ENCODE measurements at places on chromosomes 7 and 10.

- no peak for DNase-seq
- no peak overlapping the region for H3K27ac ChIP-seq
- H3K36me3 ChIP-seq: no peaks in the 10 kb centered on the region
- no peak overlapping the region for H3K4me3 ChIP-seq
- H3K27me3 ChIP-seq: no peaks in the 10 kb centered on the region
- no peaks in the 10 kb centered on the region for H3K4me1 ChIP-seq
These were observed 111.2 kb upstream of the KLF6 start for GRCh38 chr10:3896161-3896560.

GRCh38 chr10:72563327-72563932 lies 62.4 kb downstream of the MICU1 start:
- DNase-seq: no peak
- H3K4me3 ChIP-seq: no peak overlapping the region
- peak overlapping the region; percentile 57 for H3K27ac ChIP-seq
- peaks cover 6% of the 10 kb centered on the region for H3K36me3 ChIP-seq
- H3K27me3 ChIP-seq: no peaks in the 10 kb centered on the region

DNA sequence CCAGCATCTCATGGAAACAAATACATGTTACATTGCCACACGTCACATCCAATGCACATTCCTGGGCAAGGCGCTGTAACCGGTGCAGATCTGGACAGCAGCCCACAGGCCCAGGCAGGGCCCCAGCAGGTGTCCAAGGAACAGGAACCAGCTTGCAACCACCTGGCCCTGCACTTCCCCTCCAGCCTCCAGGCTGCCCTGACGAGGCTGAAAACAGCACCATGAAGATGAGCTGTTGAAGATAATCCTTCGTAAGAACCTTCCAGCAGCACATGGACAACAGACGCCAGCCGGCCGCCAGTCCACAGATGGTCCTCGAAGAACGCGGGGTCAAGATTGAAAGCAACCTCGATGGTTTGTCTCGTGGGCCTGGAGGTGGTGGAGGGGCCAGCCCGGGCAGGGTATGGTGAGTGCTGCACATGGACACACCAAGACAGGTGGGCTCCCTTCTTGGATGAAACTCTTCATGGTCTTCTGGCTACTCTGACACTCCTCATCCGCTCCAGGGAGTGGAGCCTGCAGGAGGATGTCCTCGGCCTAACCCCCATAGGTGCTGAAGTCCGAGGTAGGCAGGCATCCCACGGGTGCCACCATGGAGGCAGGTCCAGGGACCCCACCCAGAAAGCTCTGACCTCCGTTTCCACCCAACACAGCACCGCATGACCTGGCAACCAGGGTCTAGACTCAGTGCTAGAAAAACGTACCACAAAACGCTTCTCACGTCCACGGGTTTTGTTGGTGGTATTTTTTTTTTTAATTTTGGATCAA lies 22.9 kb downstream of the PDGFA start:
- H3K27ac ChIP-seq: no peak overlapping the region
- H3K4me3 ChIP-seq: no peak overlapping the region
- no peaks in the 10 kb centered on the region for H3K4me1 ChIP-seq

DNA sequence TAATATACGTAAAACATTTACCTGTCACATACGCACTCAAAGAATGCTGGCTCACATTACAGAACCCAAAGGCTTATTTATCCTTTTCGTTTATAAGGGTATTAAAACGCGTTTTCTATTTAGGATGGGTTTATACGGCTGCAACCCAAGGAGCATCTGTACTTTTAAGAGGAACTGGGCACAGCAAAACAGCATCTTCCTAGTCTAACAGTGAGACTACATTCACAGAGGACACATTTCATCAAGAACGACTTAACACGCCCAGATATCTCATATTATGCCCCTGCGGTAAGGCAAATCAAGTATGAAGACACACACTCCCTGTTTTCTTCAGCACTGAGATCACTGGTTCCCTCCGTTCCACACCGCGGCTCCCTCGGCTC lies 533 bp upstream of the DMTF1 start:
- peaks cover 35% of the 10 kb centered on the region for H3K4me1 ChIP-seq
- H3K4me3 ChIP-seq: peak overlapping the region; percentile 71
- H3K36me3 ChIP-seq: no peaks in the 10 kb centered on the region
- no peaks in the 10 kb centered on the region for H3K27me3 ChIP-seq

- no peak overlapping the region for H3K27ac ChIP-seq
- no peaks in the 10 kb centered on the region for H3K27me3 ChIP-seq
- DNase-seq: no peak
- no peaks in the 10 kb centered on the region for H3K36me3 ChIP-seq
- H3K4me1 ChIP-seq: no peaks in the 10 kb centered on the region
- no peak overlapping the region for H3K4me3 ChIP-seq
These were observed 484.8 kb upstream of the DPP6 start for GRCh38 chr7:153567426-153567825.

DNA sequence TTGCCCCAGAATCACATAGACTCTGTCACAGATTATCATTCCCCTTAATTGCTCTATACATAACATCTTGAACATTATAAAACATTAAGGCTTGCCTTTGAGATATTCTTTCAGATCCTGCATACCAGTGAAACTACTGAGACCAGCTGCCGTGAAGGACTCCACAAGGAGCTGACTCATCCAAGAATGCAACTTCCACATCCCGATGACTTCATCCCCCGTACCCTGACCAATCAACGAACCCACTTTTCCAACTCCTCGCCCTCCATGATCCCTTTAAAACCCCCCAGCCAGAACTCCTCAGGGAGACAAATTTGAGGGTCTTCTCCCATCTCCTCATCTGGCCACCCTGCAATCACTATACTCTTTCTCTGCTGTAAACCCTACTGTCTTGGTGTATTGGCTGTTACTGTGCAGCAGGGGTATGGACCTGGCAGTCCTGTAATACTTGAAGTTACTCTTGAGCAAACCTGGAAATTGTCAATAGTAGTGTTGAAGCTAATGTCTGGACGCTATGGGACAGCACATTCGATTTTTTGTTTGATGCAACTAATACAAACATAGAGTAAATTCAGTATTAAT lies 49.8 kb downstream of the HTR5A start:
- no peak overlapping the region for H3K4me3 ChIP-seq
- no peaks in the 10 kb centered on the region for H3K27me3 ChIP-seq
- H3K36me3 ChIP-seq: no peaks in the 10 kb centered on the region
- H3K4me1 ChIP-seq: no peaks in the 10 kb centered on the region
- DNase-seq: no peak
- H3K27ac ChIP-seq: no peak overlapping the region

GRCh38 chr7:77426521-77427051 lies 10.4 kb upstream of the GSAP start:
- peak overlapping the region; percentile 15 for H3K4me3 ChIP-seq
- H3K27ac ChIP-seq: peak overlapping the region; percentile 74
- DNase-seq: no peak
- H3K27me3 ChIP-seq: no peaks in the 10 kb centered on the region

- no peaks in the 10 kb centered on the region for H3K36me3 ChIP-seq
- DNase-seq: no peak
- H3K4me1 ChIP-seq: no peaks in the 10 kb centered on the region
- no peak overlapping the region for H3K27ac ChIP-seq
- no peak overlapping the region for H3K4me3 ChIP-seq
These were observed 124.2 kb downstream of the ATE1 start for GRCh38 chr10:121803611-121804010.

DNA sequence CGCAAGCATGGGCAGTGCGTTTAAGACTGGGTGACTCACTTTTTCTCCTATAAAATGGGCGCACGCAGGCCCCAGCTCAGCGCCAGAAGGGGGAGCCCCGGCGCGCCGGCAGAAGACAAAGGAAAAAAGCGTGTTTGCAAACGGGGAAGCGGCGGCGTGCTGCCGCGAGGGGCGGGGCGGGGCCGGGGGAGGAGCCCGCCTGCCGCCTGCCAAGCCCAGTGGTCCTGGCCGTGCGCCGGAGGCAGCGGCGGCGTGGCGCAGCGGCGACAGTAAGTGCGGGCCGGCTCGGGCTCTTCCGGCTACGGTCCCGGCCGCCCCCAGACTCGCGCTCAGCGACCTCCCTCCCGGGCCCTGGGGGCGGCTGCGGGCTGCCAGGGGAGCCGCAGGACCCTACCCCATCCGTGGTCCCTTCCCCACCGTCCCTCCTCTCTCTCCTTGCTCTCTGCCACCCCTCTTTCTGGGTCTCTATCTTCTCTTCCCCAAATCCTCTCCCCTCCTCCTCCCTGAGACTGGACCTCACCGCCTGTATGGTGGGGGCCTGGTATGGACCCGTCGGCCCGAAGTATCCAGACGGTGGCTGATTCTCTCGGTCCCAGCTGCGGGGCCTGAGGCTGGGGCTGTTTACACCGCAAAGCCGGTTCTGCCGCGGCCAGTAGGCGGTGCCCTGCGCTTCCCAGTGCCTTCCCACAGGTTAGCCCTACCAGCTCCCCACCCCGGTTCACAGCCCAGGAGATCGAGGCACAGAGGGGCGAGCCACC lies at the start of gene SLC29A3:
TSS of gene SLC29A3 (plus strand) at position 218 of the 758 bp plus-strand sequence. CDS start at position 269, 51 bp downstream.
- DNase-seq: peak; percentile 96
- peaks cover 14% of the 10 kb centered on the region for H3K36me3 ChIP-seq
- H3K27ac ChIP-seq: peak within 1 kb of the TSS; percentile 85
- no peaks in the 10 kb centered on the region for H3K27me3 ChIP-seq
- H3K4me1 ChIP-seq: peaks cover 18% of the 10 kb centered on the region

- H3K27me3 ChIP-seq: no peaks in the 10 kb centered on the region
- no peak for DNase-seq
- no peaks in the 10 kb centered on the region for H3K36me3 ChIP-seq
- no peaks in the 10 kb centered on the region for H3K4me1 ChIP-seq
- no peak overlapping the region for H3K4me3 ChIP-seq
- no peak overlapping the region for H3K27ac ChIP-seq
These were observed 8.3 kb upstream of the OCM start for GRCh38 chr7:5872326-5872725.

DNA sequence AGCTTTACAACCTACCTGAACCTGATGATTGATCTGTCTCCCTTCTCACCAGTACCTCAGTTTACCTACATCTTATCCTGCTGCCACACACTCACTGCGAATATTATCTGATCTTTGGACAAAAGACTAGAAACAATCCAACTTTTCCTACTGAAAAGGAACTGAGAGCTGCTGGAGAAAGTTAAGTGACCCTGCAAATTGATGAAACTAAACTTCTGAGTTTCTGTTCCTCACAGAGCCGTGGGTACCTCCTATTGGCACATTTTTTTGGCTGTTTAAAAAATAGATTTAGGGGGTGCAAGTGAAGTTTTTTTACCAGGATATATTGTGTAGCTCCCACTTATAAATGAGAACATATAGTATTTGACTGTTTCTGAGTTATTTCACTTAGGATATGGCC lies 66.0 kb upstream of the STARD3NL start:
- no peak for DNase-seq
- no peak overlapping the region for H3K4me3 ChIP-seq
- no peaks in the 10 kb centered on the region for H3K27me3 ChIP-seq
- H3K27ac ChIP-seq: no peak overlapping the region

- peaks cover 76% of the 10 kb centered on the region for H3K4me1 ChIP-seq
- no peak overlapping the region for H3K27ac ChIP-seq
- H3K36me3 ChIP-seq: no peaks in the 10 kb centered on the region
- H3K4me3 ChIP-seq: no peak overlapping the region
- no peaks in the 10 kb centered on the region for H3K27me3 ChIP-seq
These were observed 281.1 kb upstream of the KLF14 start for GRCh38 chr7:131014906-131015656.

DNA sequence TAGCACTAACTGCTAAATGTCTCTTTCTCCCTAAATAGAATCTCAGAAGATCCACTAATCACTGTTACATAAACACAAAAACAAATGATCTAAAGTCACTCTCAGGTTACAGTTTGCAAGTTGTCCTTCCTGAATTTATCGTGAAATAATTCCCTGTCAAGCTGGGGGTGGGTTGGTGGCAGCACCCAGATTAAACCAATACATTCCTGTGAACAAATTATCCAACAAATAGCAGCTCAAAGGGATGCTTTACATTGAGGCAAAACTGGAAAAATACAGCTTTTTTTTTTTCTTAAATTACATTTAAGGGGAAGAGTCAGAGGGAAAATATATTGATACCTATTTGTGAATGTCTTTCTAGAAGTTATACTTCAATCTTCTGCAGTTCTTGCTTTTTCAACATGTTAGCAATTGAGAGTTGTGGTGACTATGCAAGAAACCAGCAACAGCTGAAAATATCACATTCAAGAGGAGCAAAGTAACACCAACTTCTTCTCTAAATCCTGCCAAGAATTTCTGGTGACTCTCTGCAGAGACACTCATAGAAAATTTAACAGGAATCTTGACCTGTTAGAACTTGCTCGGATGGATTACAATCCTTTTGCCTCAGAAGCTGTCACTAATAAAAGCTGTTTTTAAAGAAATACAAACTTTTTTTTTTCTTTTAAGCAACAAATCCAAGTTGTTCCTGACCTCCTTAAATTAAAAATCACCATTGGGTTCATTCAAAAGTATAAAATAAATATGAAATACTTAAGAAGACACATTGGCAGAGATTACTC lies 18.9 kb downstream of the LMOD2 start:
- peaks cover 5% of the 10 kb centered on the region for H3K4me1 ChIP-seq
- H3K27ac ChIP-seq: no peak overlapping the region
- DNase-seq: no peak
- no peaks in the 10 kb centered on the region for H3K36me3 ChIP-seq
- H3K27me3 ChIP-seq: no peaks in the 10 kb centered on the region

GRCh38 chr7:90242369-90243168 lies 2.4 kb upstream of the CFAP69 start:
- H3K4me1 ChIP-seq: peaks cover 12% of the 10 kb centered on the region
- no peaks in the 10 kb centered on the region for H3K36me3 ChIP-seq
- no peak overlapping the region for H3K4me3 ChIP-seq

DNA sequence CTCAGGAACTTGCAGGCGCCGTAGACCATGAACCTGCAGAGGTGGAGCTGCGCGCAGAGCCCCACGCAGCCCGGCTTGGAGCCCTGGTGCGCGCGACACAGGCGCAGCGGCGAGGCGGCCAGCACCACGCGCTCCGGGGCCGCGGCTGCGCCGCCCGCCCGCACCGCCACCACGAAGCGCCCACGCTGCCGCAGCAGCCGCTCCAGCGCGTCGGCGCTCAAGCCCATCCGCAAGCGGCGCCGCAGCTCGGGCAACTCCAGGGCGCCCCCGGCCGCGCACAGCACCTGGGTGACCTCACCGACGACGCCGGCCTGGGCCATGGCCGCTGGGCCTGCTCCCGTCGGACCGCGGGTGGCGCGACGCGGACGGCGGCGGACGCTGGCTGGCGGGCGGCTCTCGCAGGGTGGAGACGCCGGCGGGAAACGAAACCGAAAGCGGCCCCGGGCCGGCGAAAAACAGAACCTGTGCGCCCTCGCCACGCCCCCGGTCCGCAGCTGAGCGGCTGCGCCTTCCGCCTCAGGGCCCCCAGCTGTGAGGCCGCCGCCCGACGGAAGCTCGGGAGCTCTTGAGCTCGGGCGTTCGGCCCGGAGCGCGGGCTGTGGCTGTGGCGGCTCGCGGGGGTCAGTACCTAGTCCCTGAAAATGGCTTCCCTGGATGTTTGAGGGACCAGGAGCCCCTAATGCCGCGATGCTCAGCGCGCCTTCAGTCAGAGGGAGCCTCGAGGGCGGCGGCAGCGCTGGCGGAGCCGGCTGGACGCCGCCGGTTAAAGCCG lies at the start of gene PARP12:
TSS of gene PARP12 (minus strand) at position 424 of the 772 bp plus-strand sequence. CDS start at position 320, 104 bp downstream.
- DNase-seq: peak; percentile 99
- peaks cover 48% of the 10 kb centered on the region for H3K4me1 ChIP-seq

- no peaks in the 10 kb centered on the region for H3K36me3 ChIP-seq
- no peaks in the 10 kb centered on the region for H3K27me3 ChIP-seq
- H3K27ac ChIP-seq: no peak overlapping the region
- no peak for DNase-seq
- no peaks in the 10 kb centered on the region for H3K4me1 ChIP-seq
- H3K4me3 ChIP-seq: no peak overlapping the region
These were observed 295.5 kb downstream of the AHR start for GRCh38 chr7:17593819-17594419.

Measured in upper lobe of left lung (tissue), 6 donors.